Kasumi-1 (cell line): ENCODE measurements at places on chromosomes 16 and 17.

- no peak for DNase-seq
These were observed 294.9 kb downstream of the MAP2K6 start for GRCh38 chr17:69709441-69709840.

DNA sequence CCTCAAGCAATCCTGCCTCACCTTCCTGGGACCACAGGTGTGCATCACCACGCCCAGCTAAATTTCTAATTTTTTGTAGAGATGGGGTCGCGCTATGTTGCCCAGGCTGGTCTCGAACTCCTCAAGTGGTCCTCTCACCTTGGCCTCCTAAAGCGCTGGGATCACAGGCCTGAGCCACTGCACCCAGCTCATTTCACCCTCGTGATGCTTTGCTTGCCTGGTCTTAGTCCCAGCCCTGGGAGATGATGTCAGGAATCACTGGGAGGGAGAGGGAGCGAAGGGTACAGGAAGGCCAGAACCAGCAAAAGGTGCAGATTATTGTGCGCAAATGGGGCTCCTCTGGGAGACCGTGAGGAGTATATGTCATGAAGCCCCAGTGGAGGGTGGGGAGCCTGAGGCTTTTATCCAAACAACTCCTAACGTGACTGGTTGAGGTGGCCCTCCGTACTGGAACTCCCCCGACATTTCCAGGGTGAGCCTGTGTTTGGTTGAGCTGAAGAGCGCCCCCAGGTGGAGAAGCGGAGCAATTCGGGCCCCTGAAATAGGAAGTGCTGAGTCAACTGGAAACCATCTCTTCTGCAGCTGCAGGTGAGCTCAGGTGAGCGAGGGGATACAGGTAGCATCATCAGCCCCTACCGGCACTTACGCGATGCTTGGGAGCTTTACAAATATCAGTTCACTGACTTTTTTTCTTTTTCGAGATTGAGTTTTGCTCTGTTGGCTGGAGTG lies 41.2 kb upstream of the HAPSTR1 start:
- DNase-seq = no peak

- DNase-seq = peak; percentile 58
These were observed 219.9 kb downstream of the ENGASE start for GRCh38 chr17:79294459-79295071.

GRCh38 chr17:36703860-36704266 lies 102.5 kb downstream of the MRM1 start:
- DNase-seq = peak; percentile 37

- no peak for DNase-seq
These were observed 8.3 kb upstream of the HEATR6 start for GRCh38 chr17:60086818-60087591.

DNA sequence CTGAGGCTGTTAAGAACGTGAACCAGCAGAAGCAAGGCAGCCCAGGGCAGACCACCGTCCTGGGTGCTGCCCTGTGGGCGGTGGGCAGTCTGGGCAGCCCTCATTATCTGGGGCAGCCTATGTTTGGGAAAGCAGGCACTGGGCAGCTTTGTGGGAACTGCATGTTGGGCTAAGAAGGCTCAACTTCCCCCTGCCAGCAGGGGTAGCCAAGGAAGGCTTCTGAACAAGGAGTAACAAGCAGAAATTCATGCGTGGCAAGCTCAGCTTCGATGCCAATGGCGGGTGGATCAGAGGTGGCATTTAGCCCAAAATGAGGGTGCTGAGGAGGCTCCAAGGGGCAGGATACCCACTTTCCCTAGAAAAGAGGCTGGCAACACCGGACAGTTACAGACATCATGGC lies 42.7 kb upstream of the METRNL start:
- no peak for DNase-seq
